ENCODE measurements at places on chromosomes 4 and X.

DNA sequence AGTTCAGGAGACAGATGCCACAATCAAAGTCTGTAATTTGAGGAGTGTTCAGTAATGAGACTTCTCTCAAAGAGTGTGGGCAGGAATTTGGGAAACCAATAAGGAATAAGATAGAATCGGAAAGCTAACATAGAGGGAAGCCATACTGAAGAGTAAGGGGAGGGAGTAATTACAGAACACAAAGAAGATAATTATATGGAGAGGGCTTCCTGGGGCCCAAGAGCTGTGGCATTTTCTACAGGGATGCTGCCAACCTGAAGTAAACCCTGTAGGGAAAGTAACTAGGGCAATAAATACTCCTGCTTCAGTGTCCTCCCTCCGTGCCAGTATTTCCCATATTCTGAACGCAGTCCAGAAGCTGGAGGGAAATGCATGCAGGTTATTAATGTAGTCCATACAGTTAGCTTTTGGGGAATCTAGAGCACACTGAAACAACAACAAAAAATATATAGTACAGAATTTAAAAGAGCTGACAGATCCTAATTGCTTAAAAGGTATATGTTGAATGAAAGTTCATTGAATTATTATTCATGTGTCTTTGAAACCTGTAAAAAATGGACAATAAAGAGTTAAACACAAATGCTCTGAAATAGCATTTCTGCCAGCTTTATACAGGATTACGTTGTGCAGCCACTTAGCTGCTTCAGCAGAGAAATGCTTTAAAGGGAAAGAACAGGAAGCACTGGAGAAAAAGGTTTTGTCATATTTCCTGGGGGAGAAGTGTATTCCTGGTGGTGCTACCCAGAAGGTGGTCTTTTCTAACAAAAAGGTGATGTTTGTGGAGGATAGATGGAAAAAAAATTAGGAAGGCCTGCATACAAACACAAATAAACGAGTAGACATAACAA, 48.0 kb downstream of the CXXC4 start:
- ATAC-seq: no peak

DNA sequence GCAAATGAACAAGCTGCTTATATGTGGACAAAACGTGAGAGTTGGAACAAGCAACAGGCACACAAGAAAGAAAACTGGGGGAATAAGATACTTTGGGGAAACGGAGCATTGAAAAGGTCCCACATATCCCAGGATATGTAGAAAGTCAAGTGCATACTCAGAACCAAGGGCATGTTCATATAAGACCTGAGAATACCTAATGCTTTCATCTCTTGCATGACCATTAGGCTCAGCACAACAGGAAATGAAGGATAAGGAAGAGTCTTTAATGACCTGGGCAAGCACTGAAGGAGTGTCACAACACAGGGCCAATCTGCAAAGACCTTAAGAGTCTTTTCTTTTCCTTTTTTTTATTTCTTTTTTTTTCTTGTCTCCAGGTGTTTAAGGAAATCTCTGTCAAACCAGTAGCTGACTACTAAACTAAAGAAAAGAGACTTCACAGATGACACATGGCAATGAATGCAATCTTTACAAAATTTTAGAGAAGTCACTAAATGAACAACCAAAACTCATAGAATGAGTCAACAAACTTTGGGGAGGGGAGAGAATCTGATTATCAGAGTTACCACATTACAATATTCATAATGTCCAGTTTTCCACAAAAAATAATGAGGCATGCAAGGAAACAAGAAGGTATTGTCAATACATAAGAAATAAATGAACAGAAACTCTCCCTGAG, 67.9 kb upstream of the STK26 start:
- ATAC-seq: no peak

DNA sequence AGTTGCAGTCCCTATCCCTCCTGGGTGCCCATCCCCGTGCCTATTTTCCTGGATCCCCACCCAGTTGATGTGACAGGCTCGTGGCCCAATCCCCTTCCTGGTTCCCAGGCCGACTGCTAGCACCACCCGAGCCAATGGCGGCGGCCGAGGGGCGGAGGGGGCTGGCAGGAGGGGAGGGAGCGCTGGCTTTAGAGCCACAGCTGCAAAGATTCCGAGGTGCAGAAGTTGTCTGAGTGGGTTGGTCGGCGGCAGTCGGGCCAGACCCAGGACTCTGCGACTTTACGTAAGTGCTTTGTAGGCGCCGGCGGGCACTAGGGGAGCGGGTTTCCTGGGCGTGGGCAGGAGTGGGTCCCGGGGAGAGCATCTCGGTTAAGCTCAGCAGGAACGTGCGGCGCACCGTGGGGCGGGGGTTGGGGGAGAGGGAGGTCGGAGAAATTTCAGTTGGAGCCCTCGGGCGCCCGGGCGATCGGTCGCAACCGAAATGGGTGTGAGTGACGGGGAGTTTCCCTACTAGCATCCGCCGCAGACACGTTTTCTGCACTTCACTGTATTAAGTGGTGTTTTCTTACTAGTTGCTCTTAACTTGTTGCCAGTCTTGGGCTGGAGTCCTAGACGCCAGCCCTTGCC, at the start of gene PLS3:
Gene PLS3, plus strand, starts transcription at position 197 of the 627 bp plus-strand sequence. CDS start 49,077 bp downstream, outside the sequence.
- ATAC-seq: peak; percentile 86

GRCh38 chr4:3768842-3769641, 2.9 kb downstream of the ADRA2C start:
- ATAC-seq: no peak

GRCh38 chr4:128060121-128060698, 902 bp upstream of the LARP1B start:
- ATAC-seq: no peak

Measured in motor neuron (in vitro differentiated cells).